ENCODE measurements at places on chromosomes 2 and 18. TPM values are rescaled to one million over a fixed set of nuclear protein-coding genes. Genes with fewer than 3 reads are reported as not detected.

The TMEM247 gene
- total RNA-seq, result not detected

The GPR39 gene
- not detected for total RNA-seq

The DNAH6 gene
- total RNA-seq, result 0.14 TPM

The MC4R gene
- total RNA-seq, result not detected

The PLB1 gene
- 2.4 TPM for total RNA-seq

The CD207 gene
- total RNA-seq, result not detected

The C18orf54 gene
- total RNA-seq, result 1.4 TPM

The PTPRN gene
- 0.11 TPM for total RNA-seq

The SPEG gene
- total RNA-seq, result 145 TPM

The AUP1 gene
- total RNA-seq, result 46.9 TPM

The FLACC1 gene
- 11.8 TPM for total RNA-seq

The IL36B gene
- total RNA-seq, result not detected

The HOXD13 gene
- not detected for total RNA-seq

The GPR55 gene
- total RNA-seq, result not detected

The LIMS4 gene
- total RNA-seq, result 2.1 TPM

The ITGAV gene
- 178 TPM for total RNA-seq

The CXCR1 gene
- 0.44 TPM for total RNA-seq

The HRH4 gene
- total RNA-seq, result 0.33 TPM

The OSR1 gene
- 2.7 TPM for total RNA-seq

The DYSF gene
- 48.2 TPM for total RNA-seq

The EMX1 gene
- not detected for total RNA-seq

The POLR1B gene
- total RNA-seq, result 11.7 TPM

The CLEC4F gene
- total RNA-seq, result not detected

The GAL3ST2 gene
- not detected for total RNA-seq

The DSG2 gene
- 42.6 TPM for total RNA-seq

The FAM124B gene
- total RNA-seq, result 1.1 TPM

The BOK gene
- total RNA-seq, result 2.4 TPM

The ATP8B1 gene
- total RNA-seq, result 8.6 TPM

The REG3G gene
- not detected for total RNA-seq

The RTTN gene
- 10.6 TPM for total RNA-seq

The CRACDL gene
- 3.0 TPM for total RNA-seq

The CNDP1 gene
- not detected for total RNA-seq

The RESP18 gene
- not detected for total RNA-seq

The SERPINB11 gene
- total RNA-seq, result not detected

The SGPP2 gene
- total RNA-seq, result 2.3 TPM

The SNORC gene
- 1.0 TPM for total RNA-seq

The TMEM198 gene
- 2.5 TPM for total RNA-seq

The CYP27C1 gene
- total RNA-seq, result 0.11 TPM

The RAX gene
- total RNA-seq, result not detected

The GKN2 gene
- total RNA-seq, result not detected

The GAREM1 gene
- 8.6 TPM for total RNA-seq

The SCN2A gene
- 0.08 TPM for total RNA-seq

The TXNL1 gene
- total RNA-seq, result 117 TPM

The CCDC150 gene
- 0.66 TPM for total RNA-seq

The MC5R gene
- total RNA-seq, result not detected

The DSG1 gene
- 1.3 TPM for total RNA-seq

The ZSWIM2 gene
- not detected for total RNA-seq

The EFHD1 gene
- total RNA-seq, result 29.7 TPM

The SERPINB13 gene
- not detected for total RNA-seq

The GMCL1 gene
- 5.3 TPM for total RNA-seq

The UGT1A4 gene
- total RNA-seq, result not detected

The FAM237A gene
- not detected for total RNA-seq

The CIDEA gene
- total RNA-seq, result 0.33 TPM

All from left ventricle myocardium inferior (tissue), 1 donor.